Central memory CD4-positive, alpha-beta T cell (primary cell): ENCODE measurements at places on chromosomes 7 and 10.

DNA sequence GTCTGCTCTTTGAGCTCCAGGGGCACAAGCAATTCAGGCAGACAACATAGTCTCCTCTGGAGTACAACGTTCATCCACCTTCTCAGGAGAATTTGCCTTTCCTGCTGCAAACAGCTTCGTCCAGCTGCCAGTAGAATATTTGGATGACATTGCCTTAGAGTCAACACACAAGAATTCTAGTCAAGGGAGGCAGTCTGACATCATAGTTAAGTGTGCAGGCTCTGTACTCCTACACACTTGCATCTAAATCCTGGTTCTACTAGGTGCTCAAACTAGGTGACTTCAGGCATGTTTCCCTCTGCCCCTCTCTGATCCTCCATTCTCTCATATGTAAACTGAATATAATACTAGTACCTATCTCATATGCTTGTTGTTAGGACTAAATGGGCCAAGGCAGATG lies 314.8 kb downstream of the HPSE2 start:
- no peak for DNase-seq

- peak; percentile 82 for DNase-seq
These were observed at the start of gene ZYX for GRCh38 chr7:143380646-143381426. TSS of gene ZYX (plus strand) at chr7:143381345. CDS start at chr7:143381572, 227 bp downstream.

DNA sequence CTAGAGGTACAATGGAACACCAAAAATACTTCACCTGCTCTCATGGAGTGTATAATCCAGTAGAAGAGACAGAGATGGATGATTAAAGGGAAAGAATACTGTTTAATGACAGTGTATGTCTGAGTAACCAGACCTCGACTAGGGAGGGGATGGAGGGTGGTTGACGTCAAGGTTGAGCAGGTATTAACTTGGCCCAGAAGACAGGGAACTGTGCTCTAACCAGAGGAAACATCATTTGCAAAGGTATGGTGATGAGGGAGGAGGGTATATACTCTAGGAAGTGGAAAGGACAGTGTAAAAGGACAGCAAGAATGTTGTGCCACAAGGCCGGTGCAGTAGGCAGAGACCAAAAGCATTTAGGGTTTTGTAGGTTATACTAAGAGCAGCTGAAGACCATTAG lies 2.9 kb downstream of the MIOS start:
- no peak for DNase-seq

DNA sequence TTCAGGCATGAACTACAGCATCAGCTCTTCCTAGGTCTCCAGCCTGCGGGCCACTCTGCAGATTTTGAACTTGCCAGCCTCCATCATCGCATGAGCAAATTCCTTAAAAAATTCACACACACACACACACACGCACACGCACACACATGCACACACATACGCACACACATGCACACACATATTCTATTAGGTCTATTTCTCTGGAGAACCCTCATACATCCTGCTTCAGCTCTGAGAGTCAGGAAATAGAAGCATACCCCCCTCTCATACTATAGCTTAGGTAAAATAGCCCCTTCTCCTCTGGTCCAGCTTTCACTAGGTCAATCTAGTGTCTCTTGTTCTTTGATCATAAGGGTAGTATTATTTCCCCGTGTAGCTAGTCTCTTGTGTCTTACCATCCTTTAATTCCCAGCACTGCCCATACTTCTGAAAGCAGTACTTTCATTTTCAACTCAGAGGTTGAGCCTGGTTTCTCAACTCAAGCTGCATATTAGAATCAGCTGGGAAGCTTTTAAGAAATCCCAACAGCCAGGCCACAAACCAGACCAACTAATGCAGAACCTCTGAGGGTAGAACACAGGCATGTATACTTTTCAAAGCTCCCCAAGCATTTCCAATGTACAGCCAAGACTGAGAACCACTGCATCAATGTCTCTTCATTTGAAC lies 30.9 kb upstream of the ITGB8 start:
- no peak for DNase-seq

- DNase-seq: no peak
These were observed 32.9 kb upstream of the BPGM start for GRCh38 chr7:134613623-134614347.

- DNase-seq: no peak
These were observed 312.6 kb downstream of the FGFR2 start for GRCh38 chr10:121285406-121286196.

DNA sequence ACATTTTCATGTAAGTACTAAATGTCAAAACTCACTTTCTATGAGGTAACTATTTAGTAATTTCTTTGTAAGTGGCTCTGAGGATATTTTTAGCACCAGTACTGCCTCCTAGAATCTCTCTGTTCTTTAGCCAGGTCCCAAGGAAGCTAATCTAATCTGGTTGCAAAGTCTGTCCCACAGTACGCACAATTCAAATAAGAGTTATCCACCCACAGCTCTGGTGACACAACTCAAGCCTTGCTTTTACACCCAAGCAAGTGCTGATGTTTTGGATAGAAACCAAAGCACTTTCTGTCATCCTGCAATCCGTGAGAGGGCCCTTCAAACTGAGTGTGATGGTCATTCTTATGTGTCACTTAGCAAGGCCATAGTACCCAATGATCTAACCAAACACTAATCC lies 14.5 kb downstream of the GIMAP5 start:
- DNase-seq: no peak

- no peak for DNase-seq
These were observed 43.9 kb upstream of the DNAJB6 start for GRCh38 chr7:157292770-157293412.

GRCh38 chr10:80323311-80323710 lies 33.2 kb downstream of the DYDC1 start:
- no peak for DNase-seq

GRCh38 chr10:15684768-15685167 lies 35.0 kb downstream of the ITGA8 start:
- DNase-seq: no peak

DNA sequence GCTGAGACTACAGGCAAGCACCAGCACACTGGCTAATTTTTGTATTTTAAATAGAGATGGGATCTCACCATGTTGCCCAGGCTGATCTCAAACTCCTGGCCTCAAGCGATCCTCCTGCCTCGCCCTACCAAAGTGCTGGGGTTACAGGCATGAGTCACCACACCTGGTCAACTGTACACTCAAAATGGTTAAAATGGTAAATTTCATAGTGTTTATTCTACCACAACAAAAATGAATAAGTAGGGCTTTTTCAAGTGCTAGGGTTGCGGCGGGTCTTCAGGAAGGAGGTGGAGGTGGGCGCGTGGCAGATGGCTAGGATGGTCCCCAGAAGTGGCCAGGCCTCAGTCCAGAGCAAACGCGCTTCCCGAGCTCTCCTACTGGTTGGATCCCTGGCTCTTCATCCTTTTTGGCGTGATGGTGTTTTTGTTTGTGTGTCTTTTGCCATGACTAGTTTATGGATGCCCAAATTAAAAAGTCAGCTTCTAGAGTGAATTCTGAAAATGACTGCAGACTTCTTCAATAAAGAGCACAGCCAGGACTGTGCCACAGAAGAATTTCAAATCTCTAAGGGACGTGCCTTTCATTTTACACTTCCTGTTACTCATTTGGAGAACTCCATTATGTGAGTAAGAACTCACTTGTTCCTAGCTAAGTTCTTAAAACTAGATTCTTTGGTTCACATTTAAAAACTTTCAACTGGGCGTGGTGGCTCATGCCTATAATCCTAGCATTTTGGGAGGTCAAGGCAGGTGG lies 73.9 kb downstream of the TMEM130 start:
- DNase-seq: no peak

DNA sequence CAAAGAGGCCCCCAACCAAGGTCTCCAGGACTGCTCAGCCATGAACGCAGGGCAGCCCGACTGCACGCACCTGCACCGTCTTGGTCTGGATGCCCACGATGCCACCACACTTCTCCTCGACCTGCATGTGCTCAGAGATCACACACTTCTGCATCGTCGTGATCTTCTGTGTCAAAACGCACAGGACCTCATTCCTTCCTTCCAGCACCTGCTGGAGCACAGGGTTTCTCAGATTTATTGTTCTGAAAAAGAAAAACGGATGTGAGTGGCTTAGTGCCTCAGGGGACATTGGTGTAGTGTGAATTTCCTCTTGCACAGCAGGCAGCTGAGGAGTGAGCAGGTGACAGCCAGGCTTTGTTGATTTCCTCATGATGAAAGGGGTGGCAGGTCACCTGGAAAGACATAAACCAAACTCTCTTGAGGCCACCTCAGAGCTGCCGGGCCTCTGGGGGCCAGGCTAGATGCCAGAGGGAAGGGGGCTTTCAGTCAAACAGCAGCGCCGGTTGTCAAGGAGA lies 38.2 kb downstream of the GSDME start:
- DNase-seq: no peak

GRCh38 chr10:3869036-3869435 lies 84.0 kb upstream of the KLF6 start:
- no peak for DNase-seq
